ENCODE measurements at places on chromosomes 1 and 21.

DNA sequence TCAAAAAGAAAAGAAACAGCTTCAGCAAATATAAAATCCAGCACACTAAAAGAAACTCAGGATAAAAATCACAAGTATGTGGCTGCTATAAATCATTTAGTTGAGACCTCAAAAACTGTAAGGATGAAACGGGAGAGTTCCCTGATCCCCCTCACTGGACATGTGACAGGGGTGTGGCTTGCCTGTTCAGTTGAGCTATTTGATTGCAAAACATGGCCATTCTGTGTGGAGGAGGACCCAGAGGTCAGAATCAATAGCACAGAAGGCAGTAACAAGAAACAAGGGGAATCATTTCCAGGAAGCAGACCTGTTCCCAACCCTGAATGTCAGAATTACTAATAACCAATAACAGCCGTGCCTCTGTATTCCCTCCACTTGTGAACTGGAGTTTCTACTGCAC, 27.9 kb downstream of the RBM11 start:
- DNase-seq, result no peak

- no peak for DNase-seq
Observed at GRCh38 chr21:29496337-29496736, 197.6 kb downstream of the BACH1 start.

GRCh38 chr1:117642963-117643362, 37.1 kb downstream of the TENT5C start:
- no peak for DNase-seq

GRCh38 chr1:175303201-175303707, 110.7 kb upstream of the KIAA0040 start:
- DNase-seq, result no peak

DNA sequence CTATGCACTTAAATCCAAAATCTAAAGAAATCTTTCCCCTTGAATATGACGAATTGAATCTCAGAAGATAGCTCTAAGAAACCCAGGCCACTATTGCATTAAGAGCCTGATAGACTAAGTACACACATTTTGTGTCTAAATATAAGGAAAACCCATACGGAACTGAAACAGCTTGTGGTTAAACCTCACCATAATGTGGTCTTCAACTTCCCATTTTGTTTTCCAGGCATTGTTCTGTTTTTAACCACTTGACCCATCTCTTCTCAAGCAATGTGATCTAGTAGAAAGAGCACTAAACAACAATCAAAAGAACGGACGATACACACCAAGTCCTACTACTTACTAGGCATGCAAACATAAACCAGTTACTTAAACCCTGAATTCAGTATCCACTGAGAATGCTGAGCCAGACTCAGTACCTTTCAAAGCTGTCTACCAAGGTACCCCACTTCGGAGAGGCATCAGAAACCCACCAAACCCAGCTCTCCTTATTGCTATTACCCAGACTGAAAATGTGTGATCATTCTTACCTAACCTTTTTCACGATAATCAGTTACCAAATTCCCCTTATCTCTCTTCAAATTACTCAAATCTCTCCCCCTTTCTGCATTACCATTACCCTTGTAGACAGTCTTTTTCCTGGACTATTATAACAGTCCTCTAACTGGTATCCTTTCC, 12.8 kb downstream of the OTUD7B start:
- no peak for DNase-seq

- DNase-seq, result no peak
Observed at GRCh38 chr1:24898909-24899439, 31.1 kb downstream of the RUNX3 start.

GRCh38 chr1:67211589-67212563, 45.6 kb downstream of the IL23R start:
- peak; percentile 7 for DNase-seq

DNA sequence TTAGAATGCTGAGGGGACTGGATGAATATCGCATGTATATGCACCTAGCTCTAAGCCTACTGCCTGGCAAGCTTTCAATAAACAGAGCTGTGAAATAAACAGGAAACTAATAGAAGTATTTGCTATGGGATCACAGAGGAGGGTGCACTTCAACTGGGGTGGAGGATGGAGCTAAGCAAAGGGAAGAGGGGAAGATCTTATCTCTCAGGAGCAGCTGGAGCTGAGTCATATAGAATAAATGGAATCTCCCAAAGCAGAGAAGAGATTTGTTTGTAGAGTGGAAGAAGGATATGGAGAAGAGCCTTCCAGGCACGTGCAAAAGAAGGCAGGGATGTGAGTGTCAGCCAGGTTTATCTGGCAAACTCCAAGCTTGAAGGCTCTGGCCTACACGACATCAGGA, 17.0 kb upstream of the KCNA10 start:
- no peak for DNase-seq
